ENCODE measurements at places on chromosomes 7 and 10. TPM values are rescaled to one million over a fixed set of nuclear protein-coding genes. Genes with fewer than 3 reads are reported as not detected.

The EEF1AKMT2 gene
- 9.9 TPM for total RNA-seq

The SLC26A3 gene
- total RNA-seq: 0.10 TPM

The HYCC1 gene
- total RNA-seq: 54.4 TPM

The CD36 gene
- total RNA-seq: 662 TPM

The AS3MT gene
- 2.2 TPM for total RNA-seq

The STEAP1 gene
- total RNA-seq: 2.5 TPM

The VGF gene
- not detected for total RNA-seq

The GIMAP8 gene
- 7.8 TPM for total RNA-seq

The PNLIPRP1 gene
- not detected for total RNA-seq

The BEND7 gene
- 16.3 TPM for total RNA-seq

The SEMA3E gene
- 0.41 TPM for total RNA-seq

The XRCC2 gene
- 0.16 TPM for total RNA-seq

The RSPH10B2 gene
- total RNA-seq: 0.44 TPM

The NPSR1 gene
- not detected for total RNA-seq

The ASNS gene
- 3.9 TPM for total RNA-seq

The TES gene
- total RNA-seq: 5.8 TPM

The GBX1 gene
- 0.91 TPM for total RNA-seq

The SPDYE2 gene
- total RNA-seq: not detected

The TSPAN13 gene
- 8.9 TPM for total RNA-seq

The HMX3 gene
- not detected for total RNA-seq

The PILRA gene
- total RNA-seq: 2.3 TPM

The ZNF282 gene
- total RNA-seq: 22.5 TPM

The MACC1 gene
- 0.04 TPM for total RNA-seq

The IKZF1 gene
- total RNA-seq: 2.0 TPM

The TRIM24 gene
- total RNA-seq: 21.4 TPM

The PPP1R3C gene
- 359 TPM for total RNA-seq

The SSBP1 gene
- 88.0 TPM for total RNA-seq

The KCND2 gene
- total RNA-seq: 1.7 TPM

The MNX1 gene
- total RNA-seq: not detected

The SEC61A2 gene
- 9.8 TPM for total RNA-seq

The ELAPOR2 gene
- total RNA-seq: 15.9 TPM

The ADARB2 gene
- total RNA-seq: not detected

The GNAT3 gene
- not detected for total RNA-seq

The MMD2 gene
- not detected for total RNA-seq

The ADRA2A gene
- 0.48 TPM for total RNA-seq

The AOAH gene
- total RNA-seq: 1.5 TPM

The CLEC2L gene
- total RNA-seq: 1.5 TPM

The KCNIP2 gene
- 1.2 TPM for total RNA-seq

The LDB3 gene
- 615 TPM for total RNA-seq

The PI4K2A gene
- total RNA-seq: 11.5 TPM

The CPA2 gene
- total RNA-seq: 0.32 TPM

The SLC25A13 gene
- 3.3 TPM for total RNA-seq

The MYO1G gene
- 1.1 TPM for total RNA-seq

The METTL27 gene
- total RNA-seq: 0.84 TPM

The MRPS24 gene
- 193 TPM for total RNA-seq

The LIPJ gene
- total RNA-seq: 0.23 TPM

The MSS51 gene
- total RNA-seq: 29.4 TPM

The NCF1 gene
- total RNA-seq: 2.1 TPM

The NEURL1 gene
- total RNA-seq: 33.6 TPM

The COL1A2 gene
- total RNA-seq: 46.6 TPM

The OR13A1 gene
- not detected for total RNA-seq

The PIK3CG gene
- 1.1 TPM for total RNA-seq

The PAPOLB gene
- total RNA-seq: not detected

The LIPK gene
- not detected for total RNA-seq

The SH2D4B gene
- not detected for total RNA-seq

The GPR26 gene
- total RNA-seq: not detected

All from psoas muscle (tissue), 8 donors.